Activated CD8-positive, alpha-beta memory T cell treated with anti-CD3 and anti-CD28 coated beads, Interleukin-2, amount 50 U/mL, for 48 hours (primary cell): ENCODE measurements at places on chromosomes 5 and 9.

DNA sequence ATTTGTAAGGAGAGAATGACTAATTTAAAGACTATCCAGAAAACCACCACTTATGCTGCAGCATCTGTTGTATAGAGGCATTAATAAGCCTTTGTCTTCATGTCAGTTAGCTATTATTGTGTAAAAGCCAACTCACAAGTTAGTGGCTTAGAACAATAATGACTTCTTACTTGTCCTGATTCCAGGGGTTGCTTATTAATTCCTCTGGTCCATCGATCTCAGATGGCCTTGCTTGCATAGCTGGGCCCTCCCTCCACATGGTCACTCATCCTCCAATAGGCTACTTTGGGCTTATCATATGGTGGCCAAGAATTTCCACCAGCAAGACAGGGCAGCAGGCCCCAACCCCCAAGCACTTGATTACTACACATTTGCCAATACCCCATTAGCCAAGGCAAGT lies 44.5 kb upstream of the STK32A start:
- DNase-seq: no peak

DNA sequence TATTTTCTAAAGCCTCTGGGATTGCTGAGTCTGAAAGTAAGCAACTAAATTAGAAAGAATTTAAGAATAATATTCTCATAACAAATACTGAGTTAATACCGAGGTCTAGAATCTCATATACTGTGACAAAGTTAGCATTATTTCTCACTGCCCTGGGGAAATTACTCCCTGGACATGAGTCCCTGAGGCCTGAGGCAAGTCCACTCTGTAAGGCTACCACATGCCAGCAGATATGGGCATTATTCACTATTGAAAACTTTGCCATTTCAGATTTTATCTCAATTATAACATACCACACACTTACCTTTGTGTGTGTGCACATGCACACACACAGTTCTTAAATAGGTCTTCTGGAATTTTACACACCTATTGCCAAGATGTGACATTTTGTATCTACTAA lies 22.9 kb downstream of the ELL2 start:
- no peak for DNase-seq

GRCh38 chr9:110767559-110768063 lies 99.0 kb downstream of the MUSK start:
- no peak for DNase-seq

- DNase-seq: no peak
These were observed 691.1 kb upstream of the C9orf72 start for GRCh38 chr9:28264368-28264767.

GRCh38 chr9:88087906-88088305 lies 50.4 kb downstream of the SPATA31C2 start:
- no peak for DNase-seq

DNA sequence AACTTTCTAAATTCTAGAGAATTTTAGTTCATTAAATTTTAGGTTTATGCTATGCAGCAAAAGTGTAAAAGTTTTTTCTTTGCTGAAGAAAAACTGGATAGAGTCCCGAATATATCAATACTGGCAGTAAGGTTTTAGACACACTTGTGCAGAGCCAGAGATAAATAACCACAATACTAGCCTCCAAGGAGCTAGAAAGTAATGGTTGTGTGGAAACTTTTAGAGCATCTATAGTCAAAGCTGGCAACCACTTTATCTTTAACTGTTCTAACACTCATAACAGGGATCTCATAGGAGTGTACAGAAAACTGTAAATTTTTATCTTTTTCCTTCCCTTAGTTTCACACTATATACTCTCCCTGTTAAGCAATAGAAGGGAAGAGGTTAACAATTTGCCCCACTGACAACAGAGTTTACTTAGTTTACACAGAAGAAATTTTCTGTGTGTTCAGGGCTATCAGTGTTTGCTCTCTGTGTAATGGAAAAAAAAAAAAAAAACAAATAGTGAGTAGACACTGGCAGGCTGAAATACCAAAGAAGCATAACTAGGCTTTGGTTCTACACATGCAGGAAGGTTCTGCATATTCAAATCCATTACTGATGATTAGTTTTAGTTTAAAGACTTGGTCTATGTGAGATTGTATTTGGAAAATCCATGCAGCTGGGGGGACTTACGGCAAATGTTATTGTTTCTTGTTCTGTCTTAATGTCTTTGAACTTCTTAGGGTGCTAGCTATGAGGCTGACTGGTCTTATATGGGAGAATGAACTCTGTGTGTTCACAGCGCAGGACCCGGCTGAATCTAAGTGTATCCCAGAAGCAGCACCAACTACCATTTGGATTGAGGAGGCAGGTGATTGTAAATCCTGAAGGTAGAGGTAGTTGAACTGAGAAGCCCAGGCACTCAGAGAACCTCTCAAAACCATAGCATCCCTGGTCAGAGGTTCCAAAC lies 187.6 kb downstream of the PCSK1 start:
- no peak for DNase-seq

- no peak for DNase-seq
These were observed 51.9 kb upstream of the ZBED3 start for GRCh38 chr5:77139001-77139400.

DNA sequence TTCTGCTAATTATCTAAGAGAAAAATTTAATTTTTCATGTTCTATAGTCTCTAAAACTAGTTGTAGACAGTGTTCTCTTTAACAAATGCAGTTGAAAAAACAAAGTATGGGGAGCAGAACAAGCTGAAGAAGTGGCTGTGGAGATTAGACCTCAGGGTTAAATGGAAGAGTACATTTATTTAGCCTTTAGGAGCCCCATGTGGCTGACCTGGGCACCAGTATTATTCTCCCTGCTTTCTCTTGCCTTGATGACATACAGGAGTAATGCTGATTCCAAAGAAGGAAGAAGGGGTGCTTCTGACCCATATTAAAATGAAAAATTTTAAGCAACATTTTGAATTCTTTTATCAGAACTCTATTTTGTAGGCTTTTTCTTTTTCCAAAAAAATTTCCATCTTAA lies 312.3 kb upstream of the RIOK2 start:
- DNase-seq: no peak

- DNase-seq: no peak
These were observed 16.9 kb downstream of the PTCH1 start for GRCh38 chr9:95499847-95500246.

GRCh38 chr9:76586390-76587314 lies 127.7 kb downstream of the GCNT1 start:
- DNase-seq: no peak

DNA sequence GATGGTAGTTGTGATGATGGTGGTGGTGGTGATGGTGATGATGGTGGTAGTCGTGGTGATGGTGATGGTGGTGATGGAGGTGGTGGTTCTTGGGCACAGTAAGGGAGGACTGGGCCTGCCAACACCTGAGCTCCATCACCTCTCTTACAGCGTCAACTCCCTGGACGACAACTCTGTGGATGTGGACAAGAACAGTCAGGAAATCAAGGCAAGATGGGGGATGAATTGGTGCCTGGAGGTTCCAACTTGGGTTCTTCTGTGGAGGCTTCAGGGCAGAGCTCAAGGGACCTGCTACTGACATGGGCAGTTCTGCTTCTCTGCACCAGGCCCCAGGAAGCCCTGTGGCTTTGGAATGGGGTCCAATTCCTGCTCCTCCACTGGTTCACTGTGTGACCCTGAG lies 17.4 kb downstream of the GPRIN1 start:
- no peak for DNase-seq

DNA sequence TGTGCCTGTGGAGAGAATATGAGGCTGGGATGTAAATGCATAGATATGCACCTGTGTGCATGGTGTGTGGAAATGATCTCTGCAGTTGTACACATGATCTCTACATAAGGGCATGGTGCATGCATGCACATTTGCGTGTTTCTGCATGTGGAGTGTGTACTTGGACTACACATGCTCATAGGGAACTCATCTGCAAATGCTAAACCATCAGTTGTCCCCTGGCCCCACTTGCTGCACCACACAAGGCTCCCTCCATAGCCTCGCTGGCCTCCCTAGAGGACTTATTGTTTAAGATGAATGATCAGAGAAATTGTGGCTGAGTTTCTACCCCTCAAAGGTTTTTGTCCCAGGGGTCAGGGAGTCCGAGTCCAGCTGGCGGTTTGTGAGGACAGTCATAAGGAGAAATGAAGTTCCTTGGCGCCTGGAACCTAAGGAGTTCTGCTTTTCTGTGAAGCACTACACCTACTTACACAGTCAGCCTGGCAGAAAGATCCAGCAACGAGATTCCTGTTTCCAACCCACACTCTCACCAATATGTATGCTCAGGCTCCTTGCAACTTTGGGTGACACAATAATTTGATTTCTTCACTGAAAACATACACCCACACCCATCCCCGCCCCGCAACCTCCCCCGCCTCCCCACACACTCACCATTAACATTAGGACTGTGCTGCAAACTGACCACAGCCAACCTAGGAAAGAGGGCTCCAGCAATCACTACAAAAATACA lies 79.9 kb upstream of the CPEB4 start:
- DNase-seq: no peak

GRCh38 chr9:86413971-86414880 lies 60.0 kb upstream of the TUT7 start:
- DNase-seq: no peak

- DNase-seq: peak; percentile 26
These were observed 2.8 kb downstream of the DCANP1 start for GRCh38 chr5:135444360-135444759.

- DNase-seq: no peak
These were observed 449 bp upstream of the PCSK5 start for GRCh38 chr9:75889977-75890471.

DNA sequence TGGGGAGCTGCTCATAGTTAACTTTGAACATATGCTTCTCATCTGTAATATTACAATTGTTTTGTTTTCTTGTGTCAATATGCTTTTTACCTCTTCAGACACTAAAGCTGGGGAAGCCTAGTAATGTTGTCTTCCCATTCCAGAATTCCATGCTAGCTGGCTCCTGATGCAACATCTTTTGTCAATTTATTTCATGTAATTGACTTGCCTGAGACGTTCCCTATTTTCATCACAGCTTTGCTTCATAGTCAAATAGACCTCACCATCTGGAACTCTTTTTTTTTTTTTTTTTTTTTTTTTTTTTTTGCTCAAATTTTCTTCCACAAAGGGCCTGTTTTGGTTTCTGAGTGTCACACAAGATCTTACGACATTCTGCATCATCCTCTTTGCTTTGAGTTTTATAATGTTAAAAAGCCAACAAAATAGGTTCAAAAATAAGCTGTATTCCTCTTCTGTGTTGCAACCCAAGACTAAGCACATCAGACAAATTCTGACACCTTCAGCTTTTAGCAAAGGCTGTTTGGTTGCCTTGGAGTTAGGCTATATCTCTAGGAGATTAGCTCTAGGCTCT lies 235.2 kb downstream of the NR3C1 start:
- no peak for DNase-seq

DNA sequence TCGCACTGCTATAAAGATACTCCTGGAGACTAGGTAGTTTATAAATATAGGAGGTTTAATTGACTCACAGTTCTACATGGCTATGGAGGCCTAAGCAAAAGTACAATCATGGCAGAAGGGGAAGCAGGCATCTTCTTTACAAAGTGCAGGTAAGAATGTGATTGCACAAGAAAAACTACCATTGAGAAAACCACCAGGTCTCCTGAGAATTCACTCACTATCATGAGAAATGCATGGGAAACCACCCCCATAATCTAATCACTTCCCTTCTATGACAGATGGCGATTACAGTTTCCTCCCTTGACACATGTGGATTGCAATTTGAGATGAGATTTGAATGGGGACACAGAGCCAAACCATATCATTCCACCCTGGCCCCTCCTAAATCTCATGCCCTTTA lies 121.2 kb upstream of the ST8SIA4 start:
- no peak for DNase-seq

- DNase-seq: no peak
These were observed 1.5 kb downstream of the HAUS6 start for GRCh38 chr9:19101203-19101602.

DNA sequence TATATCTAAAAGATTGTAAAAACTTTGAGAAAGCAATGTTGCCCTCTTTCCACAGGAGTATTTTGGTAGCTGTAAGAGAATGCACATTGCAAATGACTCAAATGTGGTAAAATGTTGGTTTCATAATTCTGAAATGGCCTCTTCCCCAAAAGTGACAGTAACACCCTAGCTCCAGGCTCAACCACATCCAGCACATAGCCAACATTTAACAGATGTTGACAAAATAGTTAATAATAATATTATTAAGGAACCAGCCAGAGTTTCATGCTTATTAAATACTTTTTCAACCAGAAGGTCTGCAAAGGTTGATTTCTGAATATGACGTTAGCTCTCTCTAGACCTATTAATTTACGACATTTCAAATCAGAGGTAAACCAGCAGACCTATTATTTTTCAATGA lies 1.3 kb downstream of the ANXA1 start:
- DNase-seq: no peak

DNA sequence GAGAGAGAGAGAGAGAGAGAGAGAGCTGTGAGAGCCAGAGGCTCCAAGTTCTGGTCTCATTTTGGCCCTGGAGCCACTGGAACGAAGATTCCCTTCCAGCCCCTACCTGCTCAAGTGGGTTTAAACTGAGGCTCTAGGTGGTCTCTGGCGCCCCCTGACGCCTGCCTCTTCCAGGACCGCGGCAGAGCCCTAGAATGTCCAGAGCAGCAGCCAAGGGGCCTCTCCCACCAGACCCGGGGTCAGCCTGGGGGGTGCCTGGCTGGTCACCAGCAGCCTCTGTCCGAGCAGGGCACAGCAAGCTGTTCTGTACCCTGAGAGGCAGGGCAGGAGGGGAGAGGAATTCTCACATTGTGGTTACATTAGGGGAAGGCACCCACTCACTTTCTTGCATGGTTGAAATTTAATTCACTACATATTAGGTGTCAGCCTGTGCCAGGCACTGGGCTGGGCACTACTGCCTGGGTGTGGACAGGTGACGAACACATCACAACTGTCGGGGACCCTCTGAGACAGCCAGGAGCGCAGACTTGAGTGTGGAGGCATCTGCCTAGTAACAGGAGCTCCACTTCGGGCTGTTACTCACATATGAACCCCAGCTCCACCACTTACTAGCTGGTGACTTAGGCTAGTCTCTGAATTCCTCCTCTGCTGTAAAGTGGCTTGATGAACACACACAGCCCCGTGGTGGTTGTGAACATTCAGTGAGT lies 44.5 kb downstream of the AMBP start:
- DNase-seq: peak; percentile 55

- no peak for DNase-seq
These were observed 46.2 kb downstream of the PCA3 start for GRCh38 chr9:76810377-76810957.

- no peak for DNase-seq
These were observed 4.0 kb downstream of the LMBRD2 start for GRCh38 chr5:36147681-36148080.

- DNase-seq: no peak
These were observed at the start of gene LOX for GRCh38 chr5:122078116-122079110. TSS of gene LOX (minus strand) at chr5:122078259. CDS start at chr5:122077985, 274 bp downstream.

- DNase-seq: no peak
These were observed 33.6 kb downstream of the HTR4 start for GRCh38 chr5:148620696-148621095.

DNA sequence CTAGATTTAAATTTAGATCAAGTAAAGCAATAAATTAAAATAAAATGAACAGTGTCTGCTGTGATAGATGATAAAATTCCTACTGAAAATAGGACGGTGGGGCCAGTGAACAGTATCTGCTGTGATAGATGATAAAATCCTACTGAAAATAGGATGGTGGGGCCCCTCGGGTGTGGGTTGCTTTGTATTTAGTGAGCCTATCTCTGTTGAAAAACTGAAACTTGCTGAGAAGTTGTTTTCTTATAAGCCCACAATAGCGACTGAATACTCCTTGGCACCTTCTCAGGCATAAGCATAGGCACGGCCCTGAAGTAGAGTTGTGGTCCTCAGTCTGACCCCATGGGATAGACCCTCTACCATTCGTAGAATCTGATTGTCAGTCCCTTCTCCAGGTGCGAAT lies 5.7 kb downstream of the SDHA start:
- DNase-seq: peak; percentile 33
